Adipose tissue (tissue), 3 donors: ENCODE measurements at places on chromosomes 1 and 21. TPM values are rescaled to one million over a fixed set of nuclear protein-coding genes. Genes with fewer than 3 reads are reported as not detected.

Gene CIART
- polyA plus RNA-seq = 1.8 TPM

Gene NUDC
- 45.1 TPM for polyA plus RNA-seq

Gene ROR1
- polyA plus RNA-seq = 2.8 TPM

Gene HEYL
- 16.6 TPM for polyA plus RNA-seq

Gene FALEC
- polyA plus RNA-seq = 0.18 TPM

Gene LYPD8
- not detected for polyA plus RNA-seq

Gene CFHR5
- polyA plus RNA-seq = not detected

Gene KPRP
- polyA plus RNA-seq = not detected

Gene MAGOH
- 72.1 TPM for polyA plus RNA-seq

Gene MIGA1
- polyA plus RNA-seq = 3.5 TPM

Gene LRRIQ3
- polyA plus RNA-seq = 1.3 TPM

Gene RNF223
- polyA plus RNA-seq = 0.05 TPM

Gene SPATA1
- polyA plus RNA-seq = 0.28 TPM

Gene GPR157
- 1.7 TPM for polyA plus RNA-seq

Gene PCAT6
- 1.3 TPM for polyA plus RNA-seq

Gene OR2M3
- polyA plus RNA-seq = not detected

Gene DISC1
- 1.5 TPM for polyA plus RNA-seq

Gene CYP2J2
- polyA plus RNA-seq = 0.56 TPM

Gene PRAMEF13
- polyA plus RNA-seq = not detected

Gene TRIM67
- 0.02 TPM for polyA plus RNA-seq

Gene PYHIN1
- 0.40 TPM for polyA plus RNA-seq

Gene MYBPHL
- polyA plus RNA-seq = 0.34 TPM

Gene MIXL1
- polyA plus RNA-seq = not detected

Gene NPHP4
- 14.3 TPM for polyA plus RNA-seq

Gene DNASE2B
- polyA plus RNA-seq = not detected

Gene SEMA6C
- 22.9 TPM for polyA plus RNA-seq

Gene RNU1-4
- not detected for polyA plus RNA-seq

Gene MATN1
- 0.09 TPM for polyA plus RNA-seq

Gene ORC1
- 0.30 TPM for polyA plus RNA-seq

Gene ENAH
- polyA plus RNA-seq = 13.9 TPM

Gene PLA2G2F
- not detected for polyA plus RNA-seq

Gene KMO
- 0.05 TPM for polyA plus RNA-seq

Gene NR5A2
- 2.1 TPM for polyA plus RNA-seq

Gene C1orf167
- 0.83 TPM for polyA plus RNA-seq
